ENCODE measurements at places on chromosomes 4 and X.
A peak's percentile ranks its signal among the peaks of the same experiment; 100 is the strongest.

GRCh38 chr4:77930154-77930639 is 67.6 kb downstream of the MRPL1 start:
- DNase-seq: no peak

- no peak for DNase-seq
Observed at GRCh38 chrX:70129816-70130215, 3.4 kb upstream of the IGBP1 start.

GRCh38 chr4:161931089-161931488 is 232.7 kb downstream of the FSTL5 start:
- no peak for DNase-seq

GRCh38 chr4:148443512-148444295 is 1.5 kb upstream of the NR3C2 start:
- peak; percentile 17 for DNase-seq

- DNase-seq: no peak
Observed at GRCh38 chrX:35711281-35711680, 86.9 kb upstream of the MAGEB16 start.

DNA sequence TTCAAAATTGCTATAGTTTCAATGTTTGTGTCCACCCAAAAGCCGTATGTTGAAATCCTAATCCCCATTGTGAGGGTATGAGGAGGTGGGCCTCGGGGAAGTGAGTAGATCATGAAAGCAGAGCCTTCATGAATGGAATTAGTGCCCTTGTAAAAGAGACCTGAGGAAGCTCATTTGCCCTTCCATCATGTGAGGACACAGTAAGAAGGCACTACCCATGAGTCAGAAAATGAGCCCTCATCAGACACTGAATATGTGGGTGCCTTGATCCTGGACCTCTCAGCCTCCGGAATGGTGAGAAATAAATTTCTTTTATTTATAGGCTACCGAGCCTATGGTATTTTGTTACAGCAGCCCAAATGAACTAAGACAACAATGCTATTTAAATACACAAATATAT is 57.7 kb upstream of the EFHC2 start:
- DNase-seq: no peak

DNA sequence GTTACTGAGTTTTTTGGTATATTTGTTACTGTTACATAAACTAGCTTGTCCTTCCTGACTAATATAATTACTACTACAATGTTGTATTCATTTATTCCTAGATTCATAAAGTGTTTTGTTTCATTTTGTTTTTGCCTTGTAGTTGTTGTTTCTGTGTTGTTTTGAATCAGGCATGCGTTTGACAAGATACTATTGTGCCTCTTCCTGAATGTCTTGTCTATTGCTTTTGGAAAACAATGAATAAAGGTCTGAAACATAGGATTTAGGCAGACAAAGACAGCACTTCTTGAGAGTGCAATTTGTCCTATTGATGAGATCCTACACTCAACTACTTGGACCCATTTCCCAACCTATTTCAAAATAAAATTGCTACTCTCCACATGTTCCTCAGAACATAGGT is 630.4 kb upstream of the BOD1L1 start:
- no peak for DNase-seq

- no peak for DNase-seq
Observed at GRCh38 chrX:129845616-129846190, 2.0 kb upstream of the ZDHHC9 start.

Data from CD4-positive, alpha-beta T cell treated with Interleukin-4 for 4 hours (primary cell).